Renal pelvis (tissue), 12 donors: ENCODE measurements at places on chromosomes 6 and 20. TPM values are rescaled to one million over a fixed set of nuclear protein-coding genes. Genes with fewer than 3 reads are reported as not detected.
A peak's percentile ranks its signal among the peaks of the same experiment; 100 is the strongest.

The CST5 gene
- polyA plus RNA-seq = 0.30 TPM

DNA sequence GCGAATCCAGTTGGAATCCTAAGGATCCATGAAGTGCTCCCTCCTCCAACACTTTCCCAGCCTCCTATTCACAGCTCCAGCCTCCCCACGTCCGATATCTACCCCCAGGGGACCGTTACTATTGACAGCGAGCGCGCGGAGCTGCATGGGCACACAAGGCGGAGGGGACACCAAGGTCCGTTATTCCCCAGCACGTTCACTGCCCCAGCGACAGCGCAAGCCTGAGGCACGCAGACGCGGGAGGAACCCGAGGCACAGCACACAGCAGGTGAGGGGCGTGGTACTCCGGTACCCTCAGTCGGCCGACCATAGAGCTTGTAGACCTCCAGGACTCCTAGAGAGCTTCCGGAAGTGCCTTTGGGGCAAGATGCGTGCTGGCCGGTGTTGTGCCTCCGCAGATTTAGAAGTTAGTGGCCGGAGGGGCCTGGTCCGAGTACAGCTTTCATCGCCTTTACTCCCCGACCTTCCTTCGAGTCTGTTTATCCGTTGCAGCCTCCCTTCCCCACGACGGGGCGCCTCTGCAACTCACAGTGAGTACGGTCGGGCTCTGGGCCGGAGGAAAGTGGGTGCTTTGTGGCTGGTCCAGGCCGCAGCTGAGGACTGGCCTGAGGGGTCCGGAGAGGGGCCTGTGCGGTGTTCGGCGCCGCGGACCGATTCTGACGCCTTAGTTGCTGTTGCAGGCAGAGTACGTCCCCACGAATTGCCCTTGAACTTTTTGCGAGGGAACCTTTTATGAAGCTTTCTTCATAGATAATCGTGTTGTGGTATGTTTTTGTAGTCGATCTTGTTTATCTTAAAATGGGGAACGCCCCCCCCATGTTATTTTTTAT, at the start of gene ZKSCAN8:
TSS of gene ZKSCAN8 (plus strand) at position 384 of the 830 bp plus-strand sequence. CDS start 6,525 bp downstream, outside the sequence.
- DNase-seq = peak; percentile 91

DNA sequence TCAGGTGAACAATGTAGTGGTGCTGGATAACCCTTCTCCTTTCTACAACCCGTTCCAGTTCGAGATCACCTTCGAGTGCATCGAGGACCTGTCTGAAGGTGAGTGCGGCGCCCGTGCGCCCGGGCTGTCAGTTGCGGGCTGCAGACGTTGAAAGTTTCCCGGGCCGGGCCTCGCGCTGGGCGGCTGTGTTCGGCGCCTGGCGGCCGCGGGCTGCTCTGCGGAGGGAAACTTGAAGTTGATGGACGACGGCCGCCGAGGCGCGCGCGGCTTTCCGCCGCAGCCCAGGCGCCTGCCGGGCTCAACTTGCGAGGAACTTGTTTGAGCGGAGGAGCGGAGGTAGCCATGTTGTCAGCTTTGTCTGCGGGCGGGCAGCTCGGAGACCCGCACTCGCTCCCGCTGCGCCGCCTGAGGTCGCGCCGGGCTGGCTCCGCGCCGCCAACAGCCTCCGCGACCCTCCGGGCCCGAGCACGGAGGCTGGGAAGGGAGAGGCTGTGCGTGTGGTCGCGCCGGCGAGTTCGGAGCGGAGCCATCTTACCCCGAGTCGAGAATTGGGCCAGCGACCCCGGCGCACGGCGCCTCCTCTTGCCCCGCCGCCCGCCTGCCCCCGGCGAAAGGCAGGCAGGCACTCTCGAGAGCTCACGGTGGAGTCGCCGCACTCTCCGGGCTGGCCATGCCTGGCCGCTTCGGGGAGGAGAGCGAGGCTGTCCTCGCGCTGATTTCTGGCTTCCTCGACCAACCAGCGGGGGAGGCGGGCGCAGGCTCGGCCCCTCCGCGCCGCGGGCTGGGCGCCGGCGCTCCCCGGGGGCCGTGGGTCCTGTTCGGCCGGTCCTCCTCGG, 691 bp downstream of the ASF1A start:
- DNase-seq = peak; percentile 73

GRCh38 chr20:34365765-34366213, 2.7 kb downstream of the ITCH start:
- no peak for DNase-seq

The RWDD2A gene
- polyA plus RNA-seq = 7.3 TPM

DNA sequence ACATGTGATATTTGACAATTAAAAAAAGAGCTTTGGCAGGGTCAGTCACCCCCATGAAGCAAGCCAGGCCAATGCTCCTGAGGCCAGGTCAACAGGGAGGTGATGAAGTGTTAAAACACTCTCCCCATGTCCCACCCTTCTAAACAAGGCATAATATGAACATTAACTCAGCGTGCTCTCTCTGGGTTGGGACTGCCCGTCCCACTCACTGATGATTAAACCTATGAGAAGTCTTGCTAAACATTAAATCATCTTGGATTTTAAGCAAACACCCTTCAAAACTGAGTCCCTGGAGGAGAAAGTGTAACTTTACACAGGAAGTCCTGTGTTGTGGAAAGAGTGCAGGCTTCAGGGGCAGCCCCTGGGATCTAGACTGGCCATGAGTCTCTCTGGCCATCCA, 558.5 kb downstream of the CD83 start:
- no peak for DNase-seq
